Fibroblast of skin of back (primary cell): ENCODE measurements at places on chromosomes 5 and 9.
A peak's percentile ranks its signal among the peaks of the same experiment; 100 is the strongest.

- DNase-seq: peak; percentile 69
Measured at GRCh38 chr9:20618361-20618802, 3.9 kb downstream of the MLLT3 start.

DNA sequence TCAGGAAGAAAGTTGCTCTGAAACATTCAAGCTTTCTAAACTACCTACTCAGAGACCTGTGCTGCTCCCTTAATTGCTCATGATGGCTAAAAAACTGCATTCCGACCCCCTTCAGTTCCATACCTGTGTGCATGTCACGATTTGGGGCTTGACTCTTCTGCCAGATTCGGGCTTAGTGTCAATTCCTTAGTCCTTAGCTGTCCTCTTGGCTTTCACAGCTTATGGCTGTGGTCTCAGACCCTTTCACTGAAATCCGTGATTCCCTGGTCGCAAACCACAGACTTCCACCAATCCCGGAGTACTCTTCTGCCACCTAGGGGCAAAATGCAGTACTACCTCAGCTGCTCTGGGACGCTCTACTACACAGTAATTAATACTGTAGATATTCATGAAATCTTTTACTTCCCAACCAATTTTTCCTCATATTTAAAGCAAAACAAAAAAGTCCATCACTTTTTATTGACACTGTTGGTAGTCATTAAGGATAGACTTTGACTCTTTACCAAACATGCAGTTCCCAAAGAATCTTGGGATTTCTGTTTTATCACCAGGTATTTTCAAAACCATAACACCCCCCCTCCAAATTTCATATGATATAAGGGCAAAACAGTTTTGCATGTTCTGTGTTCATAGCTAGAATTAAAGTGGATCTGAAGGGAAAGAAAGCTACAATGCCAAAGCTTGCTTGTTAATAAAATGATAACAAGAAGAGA, 617.4 kb downstream of the SLCO4C1 start:
- DNase-seq: peak; percentile 53

- no peak for DNase-seq
Measured at GRCh38 chr5:5650242-5650641, 227.8 kb downstream of the ICE1 start.

- DNase-seq: no peak
Measured at GRCh38 chr9:69036799-69037198, 1.2 kb downstream of the FXN start.

- peak; percentile 32 for DNase-seq
Measured at GRCh38 chr5:144800169-144800568, 629.5 kb downstream of the KCTD16 start.

- DNase-seq: no peak
Measured at GRCh38 chr5:104018299-104018698, 455.7 kb upstream of the NUDT12 start.

GRCh38 chr5:38816083-38817030, 29.5 kb upstream of the OSMR start:
- no peak for DNase-seq

DNA sequence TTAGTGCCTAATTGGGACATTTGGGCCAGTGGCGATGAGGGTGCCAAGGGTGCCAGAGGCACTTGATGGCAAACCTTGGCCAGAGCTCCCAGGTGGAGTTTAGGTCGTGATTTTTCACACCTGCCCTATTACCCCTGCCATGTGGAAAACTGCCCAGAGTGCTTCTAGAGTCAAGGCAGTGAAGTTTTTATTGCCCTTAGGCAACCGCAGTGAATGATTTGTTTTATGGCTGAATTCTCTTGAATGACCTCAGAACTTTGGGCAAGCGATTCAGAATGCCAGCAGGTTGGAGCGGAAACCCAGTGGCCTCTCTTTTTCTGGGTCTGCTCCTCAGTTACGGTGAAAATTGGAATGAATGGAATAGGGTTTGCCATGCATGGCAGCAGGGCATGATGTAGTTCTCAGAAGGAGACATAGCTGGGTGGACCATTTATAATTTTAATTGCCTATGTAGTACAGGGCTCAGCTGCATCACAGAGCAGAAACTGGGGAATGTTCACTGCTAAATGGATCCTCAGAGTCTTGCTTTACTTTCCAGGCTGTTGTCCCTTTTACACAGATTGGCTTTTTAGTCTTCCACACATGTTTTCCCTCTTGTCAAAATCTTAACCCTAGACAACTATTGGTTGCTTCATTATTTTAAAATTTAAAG, 820.0 kb upstream of the SEMA6A start:
- no peak for DNase-seq
